Activated CD4-positive, alpha-beta T cell treated with anti-CD3 and anti-CD28 coated beads for 36 hours (primary cell): ENCODE measurements at places on chromosomes 2 and 18. TPM values are rescaled to one million over a fixed set of nuclear protein-coding genes. Genes with fewer than 3 reads are reported as not detected.

Gene CXCR4
- total RNA-seq, result 75.4 TPM

Gene CXCR1
- total RNA-seq, result not detected

Gene IL1R1
- 20.8 TPM for total RNA-seq

Gene PROKR1
- total RNA-seq, result not detected

Gene UXS1
- total RNA-seq, result 35.6 TPM

Gene SPRED2
- total RNA-seq, result 6.7 TPM

Gene FBXO15
- total RNA-seq, result 1.6 TPM

Gene C2orf78
- total RNA-seq, result not detected

Gene ALPP
- not detected for total RNA-seq

Gene SLC19A3
- total RNA-seq, result not detected

Gene GALNT14
- total RNA-seq, result 0.83 TPM

Gene FAM228A
- 0.16 TPM for total RNA-seq
